Globus pallidus (tissue), 1 donor: ENCODE measurements at places on chromosomes 11 and 22.

DNA sequence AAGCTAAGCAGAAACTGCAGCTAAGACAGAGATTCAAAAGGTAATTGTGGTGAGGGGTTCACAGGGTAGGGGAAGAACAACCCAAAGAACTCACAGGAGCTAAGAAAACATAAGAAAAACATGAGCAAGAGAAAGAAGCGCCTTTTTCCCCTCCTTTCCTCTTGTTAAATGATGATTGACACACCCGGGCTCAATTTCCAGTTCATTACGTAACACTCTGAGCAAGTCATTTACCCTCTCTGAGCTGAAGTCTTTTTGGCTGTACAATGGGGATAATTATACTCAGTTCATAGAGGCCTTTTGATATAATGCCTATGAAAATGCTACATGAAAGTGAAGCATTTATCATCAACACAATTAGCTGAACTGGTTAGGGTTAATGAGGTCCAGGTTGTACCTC lies 17.2 kb downstream of the LRP4 start:
- peak; percentile 68 for DNase-seq

GRCh38 chr22:20036535-20037392 lies 15.9 kb downstream of the TANGO2 start:
- no peak for DNase-seq

- no peak for DNase-seq
Measured at GRCh38 chr11:45820211-45820857, 15.4 kb downstream of the SLC35C1 start.

DNA sequence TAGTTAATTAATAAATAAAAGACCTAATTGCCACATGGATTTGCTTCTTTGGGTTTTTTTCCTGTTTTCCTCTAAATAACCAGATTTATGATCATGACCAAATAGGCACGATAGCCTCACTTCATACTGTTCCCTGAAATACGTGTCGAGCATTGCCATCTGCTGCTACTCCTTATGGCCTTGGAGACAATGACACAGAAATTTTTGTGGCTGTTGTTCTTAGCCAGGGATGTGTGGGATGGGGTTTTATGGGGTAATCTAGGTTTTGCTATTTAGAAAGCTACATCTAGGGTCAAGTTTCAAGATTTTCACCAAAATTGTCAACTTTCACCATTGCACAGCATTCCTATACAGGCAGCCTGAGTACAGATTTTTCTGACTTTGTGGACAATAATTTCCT lies 145.2 kb downstream of the DBX1 start:
- no peak for DNase-seq

DNA sequence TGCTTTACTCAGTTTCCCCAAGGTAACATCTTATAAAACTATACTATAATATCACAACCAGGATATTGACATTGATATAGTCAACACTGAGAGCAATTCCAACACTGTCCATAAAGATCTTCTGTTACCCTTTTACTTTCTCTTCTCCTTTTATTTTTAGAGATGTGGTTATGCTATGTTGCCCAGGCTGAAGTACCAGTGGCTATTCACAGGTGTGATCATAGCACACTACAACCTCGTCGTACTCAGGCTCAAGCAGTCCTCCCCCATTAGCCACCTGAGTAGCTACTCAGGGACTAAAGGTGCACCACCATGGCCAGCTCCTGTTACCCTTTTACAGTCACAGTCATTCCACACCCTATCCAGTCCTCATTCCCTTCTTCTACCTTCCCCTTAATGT lies 119.7 kb downstream of the CWF19L2 start:
- DNase-seq, result no peak

DNA sequence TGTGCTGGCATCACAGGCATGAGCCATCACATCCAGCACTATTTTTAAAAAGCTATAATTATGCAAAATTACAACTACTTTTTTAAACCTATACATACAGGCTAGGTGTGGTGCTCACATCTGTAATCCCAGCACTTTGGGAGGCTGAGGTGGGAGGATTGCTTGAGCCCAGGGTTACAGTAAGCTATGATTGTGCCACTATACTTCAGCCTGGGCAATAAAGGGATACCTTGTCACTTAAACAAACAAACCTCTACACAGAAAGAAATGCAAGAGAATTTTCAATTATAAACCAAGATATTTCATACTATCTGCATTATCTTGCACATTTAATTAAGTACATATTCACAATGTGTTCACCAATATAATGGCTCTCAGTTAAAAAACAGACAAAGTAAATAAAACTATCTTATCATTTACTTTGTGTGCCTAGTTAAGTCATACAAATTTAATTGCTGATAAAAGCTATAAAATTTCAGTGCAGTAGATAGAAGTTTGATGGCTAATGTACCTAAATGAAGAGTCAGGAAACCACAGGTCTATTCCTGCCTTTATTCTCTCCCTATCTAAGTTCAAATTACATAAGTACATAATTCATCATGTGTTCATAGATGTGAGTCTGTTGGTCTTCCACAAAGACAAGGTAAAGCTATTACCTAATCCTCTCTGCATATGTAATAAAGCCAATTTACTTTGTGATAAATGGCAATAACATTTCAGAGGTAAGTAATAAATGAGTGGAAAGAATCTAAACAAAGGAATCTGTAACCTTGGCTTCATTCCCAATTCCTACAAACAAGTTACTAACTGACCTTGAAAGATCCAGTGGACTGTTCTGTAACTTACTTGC lies 9.0 kb upstream of the RDX start:
- DNase-seq, result no peak

- DNase-seq, result peak; percentile 47
Measured at GRCh38 chr11:14554959-14555358, 34.8 kb upstream of the PSMA1 start.

DNA sequence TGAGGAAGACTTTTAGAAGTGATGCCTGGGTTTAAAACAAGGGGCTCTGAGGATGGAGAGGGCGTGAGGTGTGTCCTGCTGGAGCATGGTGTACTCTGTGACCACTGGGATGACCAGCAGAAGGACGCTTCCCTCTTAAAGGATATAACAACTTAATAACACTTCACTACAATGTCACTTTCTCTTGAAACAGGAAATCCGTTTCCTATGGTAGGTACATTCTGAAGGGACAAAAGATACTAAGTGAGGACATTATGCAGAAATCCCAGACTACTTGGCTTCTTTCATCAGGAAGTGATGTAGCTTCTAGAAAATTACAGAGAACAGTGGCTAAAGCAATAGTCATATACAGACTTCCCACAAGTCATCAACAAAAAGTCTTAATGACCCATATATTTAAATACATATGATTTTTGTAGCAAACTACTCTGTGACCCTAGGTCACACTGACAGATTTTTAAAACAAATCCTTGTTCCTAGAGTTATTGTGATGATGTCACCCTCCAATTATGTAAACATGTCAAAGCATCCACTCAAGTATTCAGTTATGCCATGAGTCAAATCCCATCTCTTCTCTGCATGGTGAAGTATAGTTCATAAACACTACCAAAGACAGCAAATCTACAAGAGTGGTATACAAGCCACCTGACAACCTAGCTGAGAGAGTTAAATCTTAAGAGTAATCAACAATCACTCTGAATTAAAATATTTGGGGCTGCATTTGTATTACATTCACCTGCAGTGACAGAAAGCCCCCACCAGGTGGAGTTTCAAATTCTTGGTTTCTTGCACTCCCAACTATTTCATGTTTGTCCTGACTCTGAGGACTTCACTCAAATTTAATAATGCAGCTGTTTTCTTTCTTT lies 32.8 kb downstream of the PITPNB start:
- DNase-seq, result peak; percentile 52

DNA sequence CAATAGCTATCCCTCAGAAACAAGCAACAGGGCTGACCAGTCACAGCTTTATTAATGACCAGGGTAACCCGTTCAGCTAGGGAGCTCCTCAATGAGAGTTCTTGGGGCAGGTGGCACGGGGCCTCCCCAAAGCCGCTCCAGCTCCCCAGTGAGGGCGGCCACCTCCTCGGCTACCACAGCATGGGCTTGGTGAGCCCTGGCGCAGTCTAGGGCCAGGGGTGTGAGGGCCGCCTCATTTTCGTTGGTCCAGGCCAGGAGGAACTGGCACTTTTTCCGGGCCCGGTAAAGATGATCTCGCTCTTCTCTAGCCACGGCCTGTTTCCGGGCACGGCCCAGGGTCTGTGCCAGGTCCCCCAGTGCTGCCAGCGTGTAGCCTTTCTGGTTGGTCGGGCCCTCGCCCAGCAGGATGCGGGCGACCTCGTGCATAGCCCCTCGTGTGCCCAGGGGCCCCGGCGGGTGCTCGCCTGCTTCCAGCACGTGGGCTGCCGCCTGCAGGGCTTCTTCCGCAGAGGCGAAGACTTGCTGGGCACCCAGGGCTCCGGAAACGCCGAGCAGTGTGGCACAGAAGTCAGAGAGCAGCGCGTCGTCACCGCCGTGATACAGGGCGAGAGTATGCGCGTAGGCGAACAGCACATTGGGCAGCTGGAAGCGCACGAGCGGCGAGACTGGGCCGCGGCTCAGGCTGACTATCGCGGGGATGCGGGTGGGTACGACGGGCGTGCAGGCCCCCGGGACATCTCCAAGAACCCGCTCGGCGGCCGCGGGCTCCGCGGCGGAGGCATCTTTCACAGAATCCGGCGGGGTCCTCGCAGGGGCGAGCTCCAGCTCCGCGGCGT lies 913 bp downstream of the ZNHIT2 start:
- no peak for DNase-seq

DNA sequence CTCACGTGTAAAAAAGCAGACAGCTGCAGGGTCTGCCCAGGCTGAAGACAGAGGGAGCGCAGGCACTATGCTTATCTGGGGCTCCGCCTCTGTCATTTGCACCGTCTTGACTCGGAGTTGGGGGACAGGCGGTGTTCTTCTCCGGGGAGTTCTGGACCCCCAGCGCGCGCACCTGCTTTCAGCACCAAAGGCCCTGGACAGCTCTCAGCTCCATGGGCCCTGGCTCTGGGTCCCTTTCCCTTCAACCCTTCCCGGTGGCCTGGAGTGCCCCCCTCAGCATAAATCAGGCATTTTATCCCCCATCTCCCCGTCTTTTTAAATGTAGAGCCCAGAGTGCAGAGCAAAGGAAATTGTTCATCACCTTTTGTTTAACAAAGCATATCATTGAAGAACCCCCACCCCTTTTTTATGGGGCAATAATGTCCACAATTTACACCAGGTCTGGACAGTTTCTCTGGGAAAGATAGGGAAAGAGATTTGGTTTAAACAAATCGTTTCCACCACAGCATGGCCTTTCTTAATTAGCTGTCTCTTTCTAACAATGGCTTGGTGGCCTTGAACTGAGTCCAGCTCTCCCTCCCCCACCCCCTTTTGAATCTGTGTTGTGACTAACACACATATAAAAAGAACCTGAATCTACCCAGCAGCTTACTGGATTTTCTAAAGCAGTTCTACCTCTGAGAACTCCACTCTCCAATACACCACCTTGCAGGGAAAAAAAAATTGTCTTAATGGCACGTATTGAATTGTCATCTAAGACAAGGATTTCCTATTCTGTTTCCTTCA lies 1.7 kb downstream of the SEZ6L start:
- no peak for DNase-seq

DNA sequence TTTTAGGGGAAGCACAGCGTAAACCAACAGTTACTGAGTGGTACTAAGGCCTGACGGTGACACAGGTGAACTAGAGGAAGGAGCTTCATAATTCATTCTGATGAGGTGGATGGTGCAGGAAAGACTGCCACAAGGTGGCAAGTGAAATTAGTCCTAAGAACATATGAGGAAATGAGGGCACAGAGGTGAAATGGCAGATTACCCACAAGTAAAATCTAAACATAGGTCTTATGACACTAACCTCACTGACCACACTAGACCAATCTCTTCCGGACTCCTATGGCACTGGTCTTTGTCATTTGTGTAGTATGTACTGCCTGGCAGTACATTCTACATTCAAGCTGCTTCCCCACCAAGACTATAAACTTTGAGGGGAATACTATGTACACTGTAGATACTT lies 20.2 kb downstream of the GAB2 start:
- no peak for DNase-seq

- DNase-seq, result peak; percentile 33
Measured at GRCh38 chr22:40215266-40215665, 37.5 kb downstream of the TNRC6B start.

DNA sequence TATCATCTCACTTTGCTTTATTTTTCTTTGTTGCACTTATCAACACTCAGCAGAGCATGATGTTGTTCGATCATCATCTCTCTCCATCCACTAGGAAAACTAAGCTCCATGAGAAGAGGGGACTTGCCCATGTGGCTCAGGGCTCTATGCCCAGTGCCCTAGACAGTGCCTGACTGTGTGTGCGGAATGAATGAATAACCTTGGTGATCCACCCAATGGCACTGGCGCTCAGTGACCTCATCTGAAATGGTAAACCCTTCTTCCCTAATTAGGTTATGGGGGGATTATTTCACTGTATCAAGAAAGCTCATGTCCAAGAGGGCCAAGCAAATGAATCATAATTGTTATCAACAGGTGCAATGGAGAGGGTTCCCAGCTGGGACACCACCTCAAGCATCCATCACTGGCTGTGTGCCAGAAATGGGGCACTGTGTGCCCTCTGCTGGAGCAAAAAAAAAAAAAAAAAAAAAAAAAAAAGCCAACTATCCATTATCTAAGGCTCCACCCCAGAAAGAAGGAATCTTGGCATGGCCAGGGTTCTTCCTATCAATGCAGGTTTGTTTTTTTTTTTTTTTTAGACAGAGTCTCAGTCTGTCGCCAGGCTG lies 172.6 kb downstream of the LARGE1 start:
- DNase-seq, result no peak

DNA sequence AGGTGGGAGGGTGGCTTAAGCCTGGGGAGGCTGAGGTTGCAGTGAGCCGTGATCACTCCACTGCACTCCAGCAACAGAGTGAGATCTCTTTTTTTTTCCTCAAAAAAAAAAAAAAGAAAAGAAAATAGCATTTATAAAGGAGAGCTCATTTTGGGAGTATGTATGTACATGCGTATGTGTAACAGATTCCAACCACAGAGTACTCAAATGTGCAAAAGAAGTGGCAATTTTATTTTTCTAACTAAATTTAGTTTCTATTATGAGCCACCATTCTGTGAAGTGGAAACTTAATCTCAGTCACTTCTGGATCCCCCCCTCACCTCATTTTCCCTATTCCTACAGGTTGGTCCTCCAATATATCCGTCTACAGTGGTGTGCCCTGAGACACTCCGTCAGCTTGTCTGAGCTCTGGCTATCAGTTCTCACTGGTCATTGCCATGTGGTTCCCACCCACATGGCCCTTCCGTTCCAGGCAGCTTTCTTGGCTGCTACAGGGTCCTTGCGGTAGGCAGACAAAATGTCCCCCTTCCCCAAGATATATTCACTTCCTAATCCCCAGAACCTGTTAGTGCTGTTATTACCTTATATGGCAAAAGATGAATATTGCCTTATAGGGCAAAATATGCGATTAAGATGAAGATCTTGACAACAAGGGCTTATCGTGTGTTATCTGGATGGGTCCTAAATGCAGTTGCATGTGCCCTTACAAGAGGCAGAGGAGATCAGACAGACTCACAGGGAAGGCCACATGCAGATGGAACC lies 35.8 kb upstream of the TSKU start:
- DNase-seq, result no peak

- DNase-seq, result peak; percentile 70
Measured at GRCh38 chr11:44556735-44557409, 8.6 kb upstream of the CD82 start.
